BE2C (cell line): ENCODE measurements at places on chromosomes 12 and 14.

GRCh38 chr12:104505095-104505818 lies 48.5 kb downstream of the CHST11 start:
- peak; percentile 19 for DNase-seq

DNA sequence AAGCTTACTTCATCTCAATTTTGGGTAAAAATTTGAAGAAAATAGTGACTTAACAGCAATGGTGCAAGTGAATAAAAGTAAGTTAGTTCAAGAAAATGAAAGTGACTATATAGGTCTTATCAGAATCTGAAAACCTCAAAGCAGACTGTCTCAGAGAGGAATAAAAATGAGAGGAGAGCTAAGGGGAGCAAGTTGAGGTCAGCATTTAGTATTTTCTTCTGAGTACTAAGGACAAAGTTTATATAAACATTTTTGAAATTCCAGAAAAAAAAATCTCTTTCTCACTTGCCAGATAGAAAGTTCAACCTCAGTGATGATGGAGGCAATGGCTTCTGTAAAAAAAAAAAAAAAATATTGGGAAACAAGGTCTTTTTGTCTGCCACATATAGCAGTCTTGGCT lies 414.1 kb downstream of the NPAS3 start:
- DNase-seq = no peak

DNA sequence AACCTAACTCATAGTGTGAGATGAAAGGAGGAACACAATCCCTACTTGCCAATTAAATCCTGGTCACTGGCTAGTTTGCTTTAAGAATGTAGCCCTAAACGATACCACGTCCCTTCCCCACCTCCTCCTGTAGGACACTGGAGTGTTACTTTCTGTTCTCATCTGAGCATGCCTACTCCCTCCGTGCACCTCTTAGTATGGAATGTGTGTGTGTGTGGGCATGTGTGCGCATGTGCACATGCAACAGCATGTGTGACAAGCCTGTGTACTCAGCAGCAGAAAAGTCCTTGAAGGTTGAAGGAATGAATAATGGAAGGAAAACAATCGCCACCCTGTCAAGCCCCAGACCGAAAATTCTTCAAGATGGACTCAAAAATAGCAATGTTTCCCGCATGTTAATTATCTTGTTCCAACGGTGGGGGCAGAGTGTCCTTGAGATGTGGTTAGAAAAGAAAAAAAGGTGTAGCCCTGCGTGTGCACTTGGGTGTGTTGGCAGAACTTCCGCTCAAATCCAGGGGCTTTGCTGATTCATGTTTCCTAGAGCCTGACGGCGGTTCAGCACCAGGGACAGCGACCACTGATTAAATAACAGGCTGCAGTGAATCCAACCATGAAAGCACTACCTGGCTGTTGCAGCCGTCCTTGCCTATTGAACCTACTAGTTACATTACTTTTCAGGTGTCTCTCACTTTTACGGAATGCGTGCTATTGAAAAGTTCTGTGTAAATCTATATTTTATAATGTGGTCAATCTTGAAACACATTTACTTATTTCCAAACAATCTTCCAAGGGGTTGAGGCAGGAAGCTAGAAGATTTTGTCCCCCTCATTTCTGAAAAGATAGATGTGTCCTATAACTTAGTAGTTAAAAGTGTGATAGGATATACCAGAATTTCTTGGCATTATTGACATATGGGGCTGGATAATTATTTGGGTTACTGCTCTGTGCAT lies 79.8 kb downstream of the SRRM4 start:
- DNase-seq = peak; percentile 73

- DNase-seq = no peak
Observed at GRCh38 chr14:74614508-74615495, 2.8 kb upstream of the LTBP2 start.

DNA sequence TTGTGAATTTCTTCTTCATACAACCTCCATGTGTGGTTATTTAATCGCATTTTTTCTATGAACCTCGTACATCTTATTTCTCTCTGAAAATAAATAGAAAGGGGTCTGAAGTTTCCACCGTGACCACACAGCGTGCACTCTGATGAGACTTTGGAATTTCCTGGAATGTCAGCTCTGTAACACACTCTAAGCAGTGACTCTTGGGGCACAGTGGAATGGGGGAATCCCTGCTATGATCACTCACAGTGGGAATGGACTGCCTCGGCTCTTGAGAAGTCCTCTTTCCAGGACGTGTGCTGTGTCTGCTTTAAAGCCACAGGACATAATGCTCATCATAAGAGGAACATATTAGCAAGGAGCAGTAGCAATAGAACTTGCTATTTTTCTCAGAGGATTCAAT lies 416.2 kb downstream of the EGLN3 start:
- DNase-seq = no peak

GRCh38 chr14:38261620-38262019 lies 5.7 kb upstream of the CLEC14A start:
- DNase-seq = no peak

GRCh38 chr12:83613586-83614110 lies 926.9 kb downstream of the TMTC2 start:
- no peak for DNase-seq

DNA sequence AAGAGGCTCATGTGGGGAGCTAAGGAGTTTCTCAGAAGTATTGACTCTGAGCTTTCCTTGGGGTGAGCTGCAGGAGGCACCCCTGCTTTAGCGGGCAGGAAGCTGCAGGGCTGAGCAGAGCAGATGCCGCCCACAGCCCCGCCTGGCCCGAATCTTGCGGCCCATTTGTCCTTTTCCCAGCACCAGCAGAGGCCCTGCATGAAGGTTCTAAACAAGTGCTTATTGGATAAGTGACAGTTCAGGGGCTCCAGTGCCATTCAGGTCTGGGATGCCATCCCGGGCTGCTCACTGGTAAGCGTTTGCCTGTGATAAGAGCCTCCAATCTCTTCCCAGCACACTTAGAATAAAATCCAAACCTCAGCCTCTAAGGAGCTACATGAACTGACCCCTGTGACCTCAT lies 11.4 kb downstream of the RILPL1 start:
- no peak for DNase-seq

DNA sequence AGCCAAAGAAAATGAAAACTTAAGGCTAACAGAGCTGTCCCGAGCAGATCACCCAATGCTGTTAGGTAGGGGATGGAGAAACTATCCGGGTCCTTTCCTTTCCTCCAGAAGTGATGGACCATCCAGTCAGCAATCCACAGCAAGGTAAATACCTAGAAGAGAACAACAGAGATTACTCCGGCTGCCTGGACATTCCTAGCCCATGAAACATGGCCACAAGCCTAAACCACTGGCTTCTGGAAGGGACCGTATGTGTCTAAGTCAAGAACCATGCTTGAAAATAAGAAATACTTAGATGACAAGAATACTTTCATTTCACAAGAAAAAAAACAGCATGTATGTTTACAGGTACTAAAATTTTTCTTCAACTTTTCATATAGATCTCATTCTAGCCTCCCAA lies 152.9 kb downstream of the SLC41A2 start:
- no peak for DNase-seq

DNA sequence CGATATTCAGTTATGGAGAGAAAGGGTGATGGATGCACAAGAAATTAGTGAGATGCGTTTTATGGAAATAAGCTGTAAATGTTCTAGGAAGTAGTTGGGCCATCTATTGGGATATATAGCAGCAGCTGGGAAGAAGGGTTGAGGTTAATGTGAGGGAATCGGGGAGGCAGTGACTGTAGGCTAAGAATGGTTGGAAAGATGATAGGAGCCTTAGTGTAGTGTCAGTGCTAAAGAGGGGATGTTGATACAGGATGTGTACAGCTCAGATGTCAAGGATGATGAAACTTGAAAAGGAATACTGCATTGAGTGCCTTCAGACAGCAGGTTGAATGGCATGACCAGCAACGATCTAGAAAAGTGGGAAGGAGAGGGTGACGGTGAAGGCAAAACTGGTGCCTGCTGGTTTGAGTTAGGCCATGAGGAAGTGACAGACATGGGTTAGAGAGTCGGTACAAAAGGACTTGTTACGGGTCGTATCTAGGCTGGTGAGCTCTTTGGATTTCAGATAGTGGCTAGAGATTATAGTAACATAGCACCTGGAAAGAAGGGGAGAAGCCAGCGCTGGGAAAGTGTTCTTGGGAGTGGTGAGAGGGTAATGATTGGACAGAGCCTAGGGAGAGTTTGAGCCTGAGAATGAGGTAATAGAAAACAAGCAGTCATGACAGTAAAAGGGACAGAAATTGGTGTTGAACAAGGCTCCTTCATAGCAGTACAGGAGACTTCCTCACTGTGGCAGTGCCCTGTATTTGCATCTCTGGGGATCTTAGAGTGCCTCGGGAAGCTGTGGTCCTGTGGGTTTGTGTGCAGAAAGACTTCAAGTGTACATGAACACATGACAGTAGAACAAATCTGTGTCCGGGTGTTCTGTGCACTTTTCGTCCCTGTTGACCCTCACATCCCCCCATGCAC lies 9.6 kb downstream of the MARS1 start:
- DNase-seq = no peak

DNA sequence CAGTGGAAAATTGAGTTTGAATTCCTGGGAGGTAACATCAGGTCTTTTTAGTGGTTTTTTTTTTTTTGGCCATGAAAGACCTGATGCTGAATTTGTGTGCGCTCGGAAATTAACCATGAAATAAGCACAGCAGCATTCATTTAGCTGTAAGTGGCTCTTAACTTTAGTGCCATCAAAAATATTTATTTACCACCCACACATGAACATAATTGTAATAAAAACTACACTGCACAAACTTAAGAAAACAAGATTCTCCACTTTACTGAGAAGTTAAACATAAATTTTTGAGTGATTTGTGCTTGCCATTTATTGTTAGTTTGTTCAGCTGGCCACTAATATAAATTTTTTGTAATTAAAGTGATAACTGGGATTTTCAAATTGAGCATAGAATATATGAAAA lies 2.4 kb downstream of the SLC41A2 start:
- DNase-seq = no peak

- no peak for DNase-seq
Observed at GRCh38 chr12:106214571-106214970, 33.2 kb downstream of the CKAP4 start.
